ENCODE measurements at places on chromosomes 7 and 10. TPM values are rescaled to one million over a fixed set of nuclear protein-coding genes. Genes with fewer than 3 reads are reported as not detected.

DNA sequence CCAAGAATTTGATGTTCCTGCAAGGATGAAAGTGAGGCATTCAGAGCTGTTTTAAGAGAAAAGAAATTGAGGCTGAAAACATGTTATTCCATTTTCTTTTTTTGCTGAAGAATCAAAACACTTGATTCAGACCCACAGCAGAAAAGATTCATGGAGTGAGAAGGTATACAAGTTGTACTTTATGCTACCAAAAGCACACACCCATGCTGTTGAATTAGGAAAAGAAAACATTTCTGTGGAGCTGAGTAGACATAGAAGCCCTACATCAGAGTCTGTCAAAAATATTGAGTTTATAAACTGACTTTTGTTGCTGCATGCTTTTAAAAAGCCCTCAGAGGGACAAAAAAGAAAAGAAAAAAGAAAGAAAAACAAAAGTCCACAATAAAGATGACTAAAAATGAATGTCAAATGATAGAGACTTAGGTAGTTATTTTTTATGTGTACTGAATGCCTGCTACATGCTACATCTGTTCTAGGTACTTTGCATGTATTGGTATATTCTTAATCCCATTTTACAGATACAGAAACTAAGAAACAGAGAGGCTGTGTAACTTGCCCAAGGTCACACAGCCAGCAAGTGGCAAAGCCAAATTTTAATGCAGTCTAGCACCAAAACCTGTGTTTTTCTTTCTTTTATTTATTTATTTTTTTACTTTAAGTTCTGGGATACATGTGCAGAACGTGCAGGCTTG is 71.7 kb upstream of the PALS2 start:
- H3K4me1 ChIP-seq = no peaks in the 10 kb centered on the region
- H3K27me3 ChIP-seq = no peaks in the 10 kb centered on the region

Gene CREB5
- total RNA-seq = 0.49 TPM

DNA sequence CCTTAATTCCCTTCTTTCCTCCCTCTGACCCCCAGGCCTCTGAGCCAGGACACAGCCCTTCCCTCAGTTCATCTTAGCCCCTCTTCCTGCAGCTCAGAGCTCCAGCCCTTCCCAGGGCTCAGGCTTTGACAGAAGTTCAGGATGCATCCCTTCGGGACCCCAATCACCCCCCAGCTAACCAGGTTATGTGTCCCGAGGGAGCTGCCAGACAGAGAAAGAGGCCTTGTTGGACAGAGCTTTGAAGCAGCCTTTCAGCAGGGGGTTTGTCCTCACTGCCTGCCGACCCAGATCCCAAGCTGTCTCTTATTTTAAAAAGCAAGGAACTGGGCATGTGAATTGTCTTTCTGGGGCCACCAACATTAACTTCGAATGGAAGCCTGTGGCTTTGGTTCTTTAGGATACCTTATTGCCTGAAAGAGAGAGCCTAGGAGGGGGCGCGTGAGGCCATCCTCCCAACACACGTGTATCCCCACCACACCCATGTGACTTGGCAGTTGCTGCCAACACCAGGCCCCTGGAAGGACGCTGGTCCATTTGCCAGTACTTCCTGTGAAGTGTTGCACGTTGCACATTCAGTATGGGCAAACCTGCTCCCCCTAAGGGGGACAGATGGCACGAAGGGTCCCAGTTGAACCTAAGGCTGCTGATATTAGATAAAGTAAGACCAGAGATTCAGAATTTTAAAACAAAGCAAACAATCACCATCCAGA is 858 bp downstream of the CCDC136 start:
- peaks cover 6% of the 10 kb centered on the region for H3K4me1 ChIP-seq
- no peak overlapping the region for H3K4me3 ChIP-seq
- H3K27ac ChIP-seq = no peak overlapping the region
- no peaks in the 10 kb centered on the region for H3K36me3 ChIP-seq

DNA sequence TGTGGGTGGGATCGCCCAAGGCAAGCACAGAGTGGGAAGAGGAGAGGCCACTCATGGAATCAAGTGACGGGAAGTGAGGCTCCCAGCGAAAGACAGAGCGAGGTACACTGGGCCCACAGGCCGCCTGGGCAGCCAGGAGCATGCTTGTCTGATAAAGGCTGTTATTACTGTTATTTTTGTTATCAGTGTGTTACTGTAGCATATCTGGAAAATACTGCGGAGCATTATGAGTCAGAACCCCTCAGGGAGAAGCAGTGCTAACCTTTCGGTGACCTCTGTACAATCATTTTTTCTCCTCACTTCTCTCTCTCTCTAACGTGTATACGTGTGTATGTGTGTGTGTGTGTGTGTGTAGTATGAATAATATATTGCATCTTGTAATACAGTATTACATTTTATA is 3.8 kb upstream of the TCERG1L start:
- H3K4me3 ChIP-seq = no peak overlapping the region
- no peak overlapping the region for H3K27ac ChIP-seq
- no peaks in the 10 kb centered on the region for H3K27me3 ChIP-seq

- peaks cover 5% of the 10 kb centered on the region for H3K4me1 ChIP-seq
- H3K27ac ChIP-seq = no peak overlapping the region
- DNase-seq = no peak
- no peaks in the 10 kb centered on the region for H3K27me3 ChIP-seq
- no peak overlapping the region for H3K4me3 ChIP-seq
- no peaks in the 10 kb centered on the region for H3K36me3 ChIP-seq
Measured at GRCh38 chr10:88082391-88082790, 219.0 kb downstream of the PTEN start.

GRCh38 chr10:34669079-34669478 is 146.0 kb downstream of the PARD3 start:
- DNase-seq = no peak
- no peaks in the 10 kb centered on the region for H3K36me3 ChIP-seq
- peaks cover 17% of the 10 kb centered on the region for H3K4me1 ChIP-seq
- no peaks in the 10 kb centered on the region for H3K27me3 ChIP-seq
- no peak overlapping the region for H3K4me3 ChIP-seq

DNA sequence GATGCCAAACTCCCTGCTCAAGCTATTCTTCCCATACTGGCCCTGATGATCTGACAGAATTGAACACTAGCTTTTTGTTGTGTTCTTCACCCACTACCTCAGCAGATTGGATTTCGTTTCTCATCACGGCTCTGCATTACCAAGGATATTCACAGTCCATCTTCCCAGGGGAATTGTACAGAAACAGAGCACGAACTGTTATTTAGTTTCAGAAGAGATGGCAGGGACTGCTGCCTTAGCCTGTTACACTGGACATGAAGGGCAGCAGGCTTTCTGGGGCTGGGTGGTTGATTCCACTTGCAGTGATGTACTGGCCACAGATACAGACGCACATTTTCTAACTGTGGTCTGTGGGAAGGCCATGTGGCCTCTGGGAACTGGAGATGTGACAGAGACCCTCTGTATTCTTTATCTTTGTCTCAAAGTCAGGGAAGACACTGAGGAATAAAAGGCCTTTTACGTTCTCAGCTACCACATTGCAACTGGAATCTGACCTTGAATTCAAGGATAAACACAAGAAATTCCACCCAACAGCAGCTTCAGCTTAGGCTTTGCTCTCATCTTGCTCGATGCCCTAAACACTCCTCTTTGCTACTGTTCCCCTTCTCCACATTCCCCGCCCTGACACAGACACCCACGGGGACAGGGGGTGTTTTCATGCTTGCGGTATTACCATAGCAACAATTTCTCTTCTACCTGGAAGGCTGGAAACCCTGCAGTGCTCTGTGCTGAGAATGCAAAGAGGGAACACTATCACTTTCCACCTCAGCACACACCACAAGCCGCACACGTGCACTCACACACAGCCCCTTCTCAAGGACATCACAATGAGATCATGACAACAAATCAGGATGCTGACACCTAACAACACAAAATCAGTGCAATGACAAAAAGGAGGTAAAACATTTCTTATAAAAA is 81.7 kb downstream of the RNF216 start:
- no peak for DNase-seq
- no peak overlapping the region for H3K4me3 ChIP-seq
- peaks cover 12% of the 10 kb centered on the region for H3K36me3 ChIP-seq
- peaks cover 35% of the 10 kb centered on the region for H3K4me1 ChIP-seq
- no peak overlapping the region for H3K27ac ChIP-seq

Gene C10orf67
- total RNA-seq = not detected

Gene GARIN1A
- total RNA-seq = 0.49 TPM

- H3K4me3 ChIP-seq = no peak overlapping the region
- peaks cover 68% of the 10 kb centered on the region for H3K4me1 ChIP-seq
- DNase-seq = no peak
- H3K27me3 ChIP-seq = no peaks in the 10 kb centered on the region
Measured at GRCh38 chr10:21368022-21368582, 157.4 kb downstream of the SKIDA1 start.

- DNase-seq = no peak
- H3K27ac ChIP-seq = no peak overlapping the region
- H3K4me3 ChIP-seq = no peak overlapping the region
- peaks cover 14% of the 10 kb centered on the region for H3K27me3 ChIP-seq
- no peaks in the 10 kb centered on the region for H3K36me3 ChIP-seq
Measured at GRCh38 chr10:24215603-24216002, 6.7 kb downstream of the KIAA1217 start.

Gene COL13A1
- 5.9 TPM for total RNA-seq

DNA sequence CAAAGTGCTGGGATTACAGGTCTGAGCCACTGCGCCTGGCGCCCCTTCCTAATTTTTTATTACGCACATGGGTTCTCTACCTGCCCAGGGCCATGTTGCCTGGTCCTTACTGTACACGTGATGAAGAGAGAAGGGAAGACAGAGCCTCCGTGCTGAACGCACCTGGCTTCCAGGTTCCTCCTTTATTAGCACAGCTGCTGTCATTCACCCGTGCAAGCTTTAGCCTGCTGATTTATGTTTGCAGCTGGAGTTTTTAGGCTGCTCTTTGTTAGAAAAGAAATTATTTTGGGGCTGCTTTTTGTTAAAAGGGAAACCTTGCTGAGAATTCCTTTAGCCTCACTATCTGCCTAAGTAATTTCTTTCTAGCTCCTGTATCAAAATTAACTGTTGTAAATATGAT is 417.0 kb downstream of the CALN1 start:
- no peak overlapping the region for H3K4me3 ChIP-seq
- no peak overlapping the region for H3K27ac ChIP-seq
- DNase-seq = no peak
- no peaks in the 10 kb centered on the region for H3K36me3 ChIP-seq

Gene FGL2
- total RNA-seq = not detected

- H3K27me3 ChIP-seq = no peaks in the 10 kb centered on the region
- H3K27ac ChIP-seq = no peak overlapping the region
- no peak for DNase-seq
- H3K4me3 ChIP-seq = no peak overlapping the region
- H3K4me1 ChIP-seq = no peaks in the 10 kb centered on the region
- H3K36me3 ChIP-seq = 0 out of 2 replicates have a peak, but pooled peaks cover 1% of the 10 kb centered on the region
Measured at GRCh38 chr10:59857049-59857448, 49.3 kb downstream of the CCDC6 start.

- H3K27me3 ChIP-seq = no peaks in the 10 kb centered on the region
- no peaks in the 10 kb centered on the region for H3K4me1 ChIP-seq
- H3K36me3 ChIP-seq = peaks cover 12% of the 10 kb centered on the region
- no peak overlapping the region for H3K27ac ChIP-seq
Measured at GRCh38 chr7:87858417-87859100, 17.6 kb downstream of the SLC25A40 start.

GRCh38 chr7:95691464-95691863 is 80.9 kb upstream of the DYNC1I1 start:
- H3K36me3 ChIP-seq = no peaks in the 10 kb centered on the region
- no peak for DNase-seq
- no peaks in the 10 kb centered on the region for H3K4me1 ChIP-seq
- H3K27me3 ChIP-seq = no peaks in the 10 kb centered on the region
- H3K27ac ChIP-seq = no peak overlapping the region
- H3K4me3 ChIP-seq = no peak overlapping the region

GRCh38 chr10:14020037-14020664 is 310.6 kb downstream of the FRMD4A start:
- no peaks in the 10 kb centered on the region for H3K4me1 ChIP-seq
- DNase-seq = no peak

DNA sequence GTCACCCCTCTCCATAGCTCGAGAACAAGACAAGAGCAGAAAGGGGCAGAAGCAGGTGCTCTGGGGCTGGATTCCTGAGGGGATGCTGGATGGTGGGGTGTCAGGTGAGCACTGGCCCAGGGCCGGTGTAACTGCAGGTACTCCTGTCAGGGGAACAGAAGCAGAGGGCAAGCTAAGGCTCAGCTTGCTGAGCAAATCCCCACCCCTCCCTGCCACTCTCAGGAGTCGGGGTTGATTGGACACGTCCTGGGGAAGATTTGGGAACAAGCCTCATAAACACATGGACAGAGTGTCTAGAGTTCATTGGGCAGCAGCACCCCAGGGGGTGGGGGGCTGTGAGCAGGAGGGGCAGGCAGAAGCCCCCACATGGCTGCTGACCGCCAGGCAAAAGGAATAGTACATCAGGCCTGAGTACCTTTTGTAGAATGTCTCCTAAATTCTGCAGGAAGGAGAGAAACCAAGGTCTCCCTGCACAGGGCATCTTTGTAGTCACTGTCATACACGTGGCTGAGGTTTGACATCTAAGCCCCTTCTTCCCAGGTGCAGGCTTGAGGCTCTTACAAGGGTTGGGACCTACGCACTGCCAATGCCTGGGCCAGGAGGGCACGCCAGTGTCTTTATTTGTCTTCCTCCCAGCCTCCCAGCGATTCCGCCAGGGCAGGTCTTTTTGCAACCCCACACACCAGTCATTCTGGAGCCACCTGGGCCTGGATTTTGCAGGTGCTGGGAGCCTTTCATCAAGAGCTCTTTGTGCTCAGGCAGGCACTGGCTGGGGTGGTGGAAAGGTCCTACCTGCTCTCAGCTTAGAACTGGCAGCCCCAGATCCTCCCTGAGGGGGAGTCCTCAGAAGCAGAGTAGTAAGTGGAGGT is 2.8 kb downstream of the CALML3 start:
- no peak overlapping the region for H3K27ac ChIP-seq
- H3K36me3 ChIP-seq = no peaks in the 10 kb centered on the region
- no peaks in the 10 kb centered on the region for H3K27me3 ChIP-seq
- no peak for DNase-seq

DNA sequence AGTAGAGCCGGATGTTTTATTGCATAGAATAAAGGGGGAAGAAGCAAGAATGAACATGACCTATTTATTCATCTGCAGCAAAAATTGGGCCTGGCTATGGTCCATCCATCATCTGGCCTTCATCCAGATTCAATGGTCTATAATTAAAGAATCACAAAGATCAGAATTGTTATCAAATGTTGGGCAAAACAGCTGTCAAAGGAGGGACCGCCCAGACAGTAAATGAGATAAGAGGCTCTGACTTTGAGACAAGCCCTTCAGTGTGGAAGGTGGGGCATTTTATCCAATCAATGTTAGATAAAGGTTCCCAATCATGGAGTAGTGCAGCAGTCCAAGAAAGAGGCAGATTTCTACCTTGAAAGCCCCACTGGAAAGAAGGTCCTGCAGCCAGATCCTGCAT is 153.5 kb downstream of the PARD3 start:
- no peak overlapping the region for H3K4me3 ChIP-seq
- H3K27ac ChIP-seq = no peak overlapping the region
- peaks cover 6% of the 10 kb centered on the region for H3K4me1 ChIP-seq
- DNase-seq = no peak
- H3K36me3 ChIP-seq = no peaks in the 10 kb centered on the region

GRCh38 chr7:74138334-74138867 is 35.8 kb upstream of the EIF4H start:
- no peak for DNase-seq
- H3K27me3 ChIP-seq = no peaks in the 10 kb centered on the region
- H3K4me1 ChIP-seq = peaks cover 52% of the 10 kb centered on the region
- H3K36me3 ChIP-seq = no peaks in the 10 kb centered on the region
- no peak overlapping the region for H3K27ac ChIP-seq

- no peaks in the 10 kb centered on the region for H3K4me1 ChIP-seq
- no peak for DNase-seq
- no peaks in the 10 kb centered on the region for H3K27me3 ChIP-seq
Measured at GRCh38 chr7:117036836-117037235, 83.5 kb downstream of the ST7 start.
